ENCODE measurements at places on chromosomes 7 and 10.
A peak's percentile ranks its signal among the peaks of the same experiment; 100 is the strongest.

DNA sequence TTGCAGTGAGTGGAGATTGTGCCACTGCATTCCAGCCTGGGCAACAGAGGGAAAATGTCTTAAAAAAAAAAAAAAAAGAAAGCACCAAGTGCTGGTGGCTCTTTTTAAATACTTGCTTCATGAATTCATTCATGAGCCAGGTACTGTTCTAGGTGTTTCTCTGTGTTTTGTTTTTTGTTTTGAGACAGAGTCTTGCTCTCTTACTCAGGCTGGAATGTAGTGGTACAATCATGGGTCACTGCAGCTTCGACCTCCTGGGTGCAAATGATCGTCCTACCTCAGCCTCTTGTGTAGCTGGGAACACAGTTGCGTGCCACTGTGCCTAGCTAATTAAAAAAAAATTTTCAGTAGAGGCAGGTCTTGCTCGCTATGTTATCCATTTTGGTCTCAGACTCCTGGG lies 5.3 kb downstream of the STOX1 start:
- DNase-seq = no peak

- no peak for DNase-seq
These were observed 106.0 kb downstream of the LRRC18 start for GRCh38 chr10:48833674-48834073.

GRCh38 chr10:102646610-102647442 lies 2.5 kb downstream of the TRIM8 start:
- peak; percentile 58 for DNase-seq

- no peak for DNase-seq
These were observed 17.2 kb downstream of the NUDCD3 start for GRCh38 chr7:44473295-44473694.

DNA sequence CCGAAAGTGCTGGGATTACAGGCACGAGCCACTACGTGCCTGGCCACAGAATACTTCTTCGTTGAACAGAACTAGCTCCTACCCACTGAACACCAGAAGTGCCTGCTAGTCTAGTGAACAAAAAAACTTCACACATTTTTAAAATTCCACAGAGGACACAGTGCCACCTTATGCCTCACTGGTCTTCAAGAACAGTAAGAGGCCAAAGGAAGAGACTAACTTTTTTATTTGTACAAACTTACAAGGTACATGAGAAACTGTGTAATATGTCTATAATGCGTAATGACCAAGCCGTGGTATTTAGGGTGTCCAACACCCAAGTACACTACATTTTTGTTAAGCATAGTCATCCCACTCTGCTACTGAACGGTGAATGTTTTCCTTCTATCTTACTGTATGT lies 144.4 kb upstream of the PTER start:
- no peak for DNase-seq

Data from stimulated activated CD4-positive, alpha-beta T cell treated with anti-CD3 and anti-CD28 coated beads, Interleukin-4, amount 100 ng/mL, for 24 hours (primary cell).